Right atrium auricular region (tissue), 2 donors: ENCODE measurements at places on chromosomes 2 and 18. TPM values are rescaled to one million over a fixed set of nuclear protein-coding genes. Genes with fewer than 3 reads are reported as not detected.
A peak's percentile ranks its signal among the peaks of the same experiment; 100 is the strongest.

DNA sequence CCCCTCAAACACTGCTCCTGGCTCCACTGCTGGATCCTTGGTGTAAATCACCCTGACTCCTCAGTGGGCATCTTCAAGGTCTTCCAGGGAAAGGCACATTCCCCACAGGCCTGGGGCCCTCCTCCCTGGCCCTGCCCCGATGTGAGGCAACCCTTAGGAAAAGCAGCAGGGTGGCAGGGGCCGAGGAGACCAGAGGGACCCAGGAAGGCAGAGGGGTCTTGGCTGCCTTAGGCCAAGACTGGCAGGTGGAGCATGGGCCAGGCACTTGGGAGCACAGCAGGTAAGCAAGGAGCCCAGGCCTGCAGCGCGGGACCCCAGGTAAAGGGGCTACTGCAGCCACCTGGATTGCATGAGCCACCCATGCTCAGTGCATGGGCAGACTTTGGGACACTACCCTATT is 96.9 kb downstream of the GYPC start:
- peak; percentile 40 for DNase-seq

GRCh38 chr2:123840016-123840415 is 185.1 kb upstream of the CNTNAP5 start:
- DNase-seq: no peak

DNA sequence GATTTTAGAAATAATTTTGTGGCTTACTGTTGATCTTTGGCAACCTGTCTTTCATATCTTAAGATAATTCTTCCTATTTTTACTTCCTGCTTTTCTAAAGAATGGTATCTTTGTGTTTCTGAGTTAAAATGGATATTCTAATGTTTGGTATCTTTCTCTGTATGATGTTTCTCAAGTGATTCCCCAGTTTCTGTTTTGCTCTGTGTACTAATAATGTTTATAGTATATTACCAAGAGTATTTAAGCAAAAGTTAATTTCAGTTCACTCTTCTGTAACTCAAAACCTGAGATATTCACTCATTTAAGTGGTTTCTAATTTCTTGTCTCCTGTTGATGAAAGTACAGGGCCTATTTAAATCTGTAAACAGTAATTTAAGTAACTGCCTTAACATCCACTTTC is 58.3 kb downstream of the CCDC150 start:
- DNase-seq: no peak

GRCh38 chr18:26482569-26482968 is 65.8 kb downstream of the KCTD1 start:
- DNase-seq: peak; percentile 43

GRCh38 chr2:68390586-68390985 is 25.5 kb downstream of the PLEK start:
- DNase-seq: no peak

DNA sequence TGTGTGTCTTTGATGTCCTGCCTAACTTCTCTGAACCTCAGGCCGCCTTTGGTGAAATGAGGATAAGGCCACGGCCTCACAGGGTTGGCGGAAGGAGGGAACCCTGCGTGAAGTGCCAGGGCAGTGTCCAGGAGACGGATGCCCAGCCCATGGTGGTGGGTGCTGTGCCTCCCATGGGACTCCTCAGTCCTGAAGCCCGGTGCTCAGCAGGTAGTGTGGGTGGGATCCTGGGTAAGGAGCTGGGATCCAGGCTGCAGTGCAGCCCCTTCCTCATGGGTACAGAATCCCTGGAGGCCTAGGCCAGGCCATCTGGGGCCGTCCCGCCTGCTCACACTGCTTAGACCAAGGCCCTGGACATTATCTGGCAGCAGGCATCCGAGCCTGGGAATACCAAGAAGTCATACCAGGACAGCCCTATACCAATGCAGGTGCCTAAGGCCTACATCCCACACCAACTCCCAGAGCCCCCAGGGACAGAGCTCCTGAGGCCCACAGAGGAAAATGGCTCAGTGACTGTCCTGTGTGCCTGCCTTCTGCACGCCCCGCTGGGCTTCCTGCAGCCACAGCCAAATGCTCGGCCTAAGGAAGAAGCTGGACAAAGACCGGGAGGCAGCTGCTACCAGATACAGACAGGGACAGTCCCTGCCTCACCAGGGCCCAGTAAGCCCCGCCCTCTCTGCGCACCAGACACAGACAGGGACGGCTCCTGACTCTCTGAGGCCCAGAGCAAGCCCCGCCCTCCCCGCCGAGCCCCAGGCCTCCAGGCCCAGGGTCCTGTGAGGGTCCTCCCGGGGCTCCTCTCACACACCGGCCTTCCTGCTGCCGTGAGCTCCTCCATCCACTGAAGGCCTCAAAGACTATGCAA is 78.0 kb downstream of the NDUFA10 start:
- no peak for DNase-seq

DNA sequence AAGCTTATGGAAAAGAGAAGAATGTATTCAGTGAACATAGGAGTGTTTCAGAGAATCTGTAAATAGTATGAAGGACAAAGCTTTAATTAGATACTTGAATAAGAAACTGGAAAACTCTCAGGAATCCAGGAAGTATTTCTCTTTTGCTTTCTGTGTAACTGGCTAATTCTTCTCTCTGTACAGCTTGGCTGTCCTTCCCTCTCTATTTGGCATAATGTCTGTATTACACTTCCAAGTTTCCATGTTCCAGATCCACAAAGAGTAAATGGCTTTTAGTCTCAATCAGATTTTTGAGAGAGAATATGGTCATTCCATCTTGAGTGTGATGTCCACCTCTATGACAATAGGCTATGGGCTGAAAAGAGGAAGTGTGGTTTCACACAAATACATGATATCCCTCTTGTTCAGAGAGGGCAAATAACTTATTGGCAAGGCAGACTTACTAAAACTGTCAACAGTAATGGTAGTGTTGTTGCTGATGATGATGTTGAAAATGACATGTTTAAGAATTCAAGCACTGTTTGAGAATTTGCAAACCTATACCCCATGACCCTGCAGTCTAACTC is 129.2 kb upstream of the ERBB4 start:
- no peak for DNase-seq

GRCh38 chr18:56723068-56723467 is 71.9 kb downstream of the WDR7 start:
- no peak for DNase-seq

DNA sequence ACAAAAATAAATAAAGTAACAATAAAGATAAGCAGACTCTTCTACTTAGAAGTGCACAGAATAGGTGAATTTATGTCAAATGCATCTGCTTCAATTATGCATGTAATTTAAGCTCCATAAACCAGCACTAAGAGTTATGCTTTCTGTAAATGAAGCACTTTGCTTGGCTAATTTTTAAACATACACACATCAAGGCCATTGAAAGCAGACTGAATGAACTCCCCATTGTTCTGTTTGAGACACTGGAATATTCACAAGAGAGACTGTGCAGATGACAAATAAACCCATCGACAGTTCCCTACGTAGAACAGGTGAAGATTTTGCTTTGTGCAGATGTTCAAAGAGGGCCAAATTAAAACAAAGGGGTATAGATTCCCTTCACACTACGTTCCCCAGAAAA is 133.4 kb downstream of the PID1 start:
- DNase-seq: no peak

DNA sequence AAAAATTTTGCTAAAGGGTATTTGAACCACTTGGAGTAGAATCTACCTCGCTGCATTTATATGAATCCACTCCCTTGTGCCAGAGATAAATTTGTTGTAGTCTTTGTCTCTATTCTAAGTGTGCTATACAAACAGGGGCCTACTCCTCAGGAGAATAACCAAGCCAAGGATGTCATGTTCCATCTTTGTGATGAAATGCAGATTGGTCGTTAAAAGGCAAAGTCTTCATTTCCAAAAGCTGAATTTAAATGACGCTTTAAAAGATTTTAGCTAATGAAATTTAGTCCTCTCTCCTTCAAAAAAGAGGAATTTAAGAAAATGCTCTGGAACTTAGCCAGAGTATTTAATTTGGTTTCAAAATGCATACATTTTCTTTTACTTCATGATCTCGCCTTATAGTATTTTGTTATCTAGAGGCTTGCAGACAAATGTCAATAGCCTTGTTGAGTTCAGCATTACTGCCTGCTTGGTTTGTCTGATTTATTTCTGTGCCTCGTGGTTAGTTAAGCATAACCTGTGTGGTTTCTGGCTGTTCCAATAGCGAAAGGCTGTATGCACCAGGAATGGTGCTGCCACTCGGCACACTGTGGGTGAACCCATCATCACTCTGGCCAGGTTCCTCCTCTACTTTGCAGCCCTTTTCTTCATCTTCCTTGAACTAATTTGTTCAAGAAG is 417.6 kb downstream of the ZNF521 start:
- DNase-seq: no peak

- no peak for DNase-seq
Observed at GRCh38 chr2:220748875-220749479, 823.1 kb downstream of the EPHA4 start.

DNA sequence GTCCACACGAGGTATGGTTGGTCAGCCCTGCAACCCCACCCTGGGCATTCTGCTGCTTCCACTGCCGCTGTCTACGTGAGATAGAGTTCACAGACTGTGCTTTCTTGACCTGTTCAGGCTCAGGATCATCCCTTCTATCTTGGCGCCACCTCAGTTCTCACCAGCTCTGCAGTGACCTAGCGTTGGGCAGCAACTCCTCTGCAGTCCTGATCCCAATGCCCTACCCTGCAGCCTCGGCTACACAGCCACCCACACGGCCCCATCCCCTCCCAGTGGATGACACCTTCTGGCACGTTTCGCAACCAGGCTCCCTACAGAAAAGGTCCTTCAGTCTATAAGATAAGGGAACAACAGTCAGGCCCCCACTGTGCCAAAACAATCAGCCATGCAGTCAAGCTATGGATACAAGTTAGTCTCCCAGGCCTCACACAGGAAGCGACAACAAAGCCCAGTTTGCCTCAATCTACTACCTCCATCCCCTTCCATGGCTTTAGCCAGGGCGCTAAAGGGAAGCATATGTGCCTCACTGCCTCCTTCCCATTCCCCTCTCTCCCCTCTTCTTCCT is 317.9 kb upstream of the PKDCC start:
- DNase-seq: no peak

DNA sequence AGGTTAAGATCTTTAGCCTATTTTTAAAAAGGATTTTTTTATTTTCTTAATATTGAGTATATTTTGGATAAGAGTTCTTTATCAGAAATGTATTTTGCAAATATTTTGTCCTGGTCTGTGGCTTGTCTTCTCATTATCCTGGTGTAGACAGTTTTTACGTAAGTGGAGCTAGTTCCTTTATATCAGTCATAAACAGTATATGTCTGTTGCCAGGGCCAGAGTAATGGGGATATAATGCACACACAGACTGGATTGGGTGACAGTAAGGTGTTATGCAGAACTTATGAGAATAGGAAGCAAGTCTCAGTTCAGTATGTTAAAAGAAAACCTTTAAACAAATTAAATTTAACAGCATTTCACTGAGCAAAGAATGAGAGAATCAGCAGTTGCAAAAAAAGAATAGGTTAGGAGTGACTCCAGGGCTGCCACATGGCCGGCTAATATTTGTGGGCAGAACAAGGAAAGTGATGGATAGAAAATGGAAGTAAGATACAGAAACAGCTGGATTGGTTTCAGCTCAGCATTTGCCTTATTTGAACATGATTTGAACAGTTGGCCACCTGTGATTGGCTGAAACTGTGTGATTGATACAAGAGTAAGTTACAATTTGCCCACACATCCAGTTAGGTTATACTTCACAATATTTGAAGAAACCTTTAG is 61.1 kb upstream of the ZNG1B start:
- no peak for DNase-seq

DNA sequence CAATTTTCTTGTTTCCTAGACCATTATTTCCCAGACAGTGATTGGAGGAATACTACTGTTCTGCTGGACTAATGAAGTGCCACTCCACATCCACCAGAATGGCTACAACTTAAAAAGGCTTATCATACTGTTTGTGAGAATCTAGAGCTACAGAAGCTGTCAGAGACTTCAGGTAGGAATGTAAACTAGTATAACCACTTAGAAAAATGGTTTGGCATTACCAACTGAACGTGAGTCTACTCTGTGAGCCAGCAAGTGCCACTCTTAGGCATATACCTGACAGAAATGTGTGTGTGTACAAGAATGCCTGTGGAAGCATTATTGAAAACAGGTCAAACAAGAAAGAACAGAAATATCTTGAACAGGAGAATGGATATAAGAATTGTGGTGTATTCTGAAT is 4.2 kb upstream of the SCN3A start:
- DNase-seq: no peak

GRCh38 chr18:7338846-7339245 is 108.0 kb downstream of the LRRC30 start:
- DNase-seq: no peak

GRCh38 chr2:210963386-210963785 is 407.0 kb downstream of the CPS1 start:
- no peak for DNase-seq

GRCh38 chr2:11988691-11989353 is 242.4 kb downstream of the LPIN1 start:
- DNase-seq: no peak

- DNase-seq: no peak
Observed at GRCh38 chr2:24513281-24514071, 22.4 kb downstream of the NCOA1 start.

GRCh38 chr2:46073540-46074046 is 223.6 kb upstream of the EPAS1 start:
- no peak for DNase-seq

DNA sequence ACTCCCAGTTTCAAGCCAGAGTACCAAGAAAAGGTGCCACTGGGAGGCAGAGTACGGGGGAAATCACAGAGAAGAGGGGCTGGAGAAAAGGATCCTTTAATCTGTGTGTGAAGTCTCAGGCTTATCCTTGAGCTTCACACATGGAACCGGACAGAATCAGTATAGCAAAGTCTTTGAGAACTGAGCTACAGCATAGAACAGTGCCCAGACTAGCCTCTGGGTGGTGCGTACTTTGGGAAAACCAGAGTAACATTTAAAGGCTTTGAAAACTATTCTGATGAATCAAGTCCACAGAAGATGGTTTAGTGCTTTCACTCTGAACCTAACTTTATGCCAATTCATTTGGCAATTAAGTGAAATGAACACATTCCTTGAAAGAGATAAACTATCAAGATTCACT is 83.1 kb downstream of the BABAM2 start:
- no peak for DNase-seq

- DNase-seq: no peak
Observed at GRCh38 chr18:63149302-63149587, 170.3 kb downstream of the BCL2 start.

The MARCHF4 gene
- 0.08 TPM for total RNA-seq

The SLC9A4 gene
- total RNA-seq: not detected

The UGT1A9 gene
- total RNA-seq: not detected

The PCARE gene
- total RNA-seq: 2.2 TPM

The CAPN13 gene
- total RNA-seq: not detected

The ASIC4 gene
- not detected for total RNA-seq

The KIF3C gene
- total RNA-seq: 3.3 TPM

The RPRM gene
- total RNA-seq: 2.8 TPM

The WDR33 gene
- total RNA-seq: 16.8 TPM

The LYPD1 gene
- total RNA-seq: not detected

The DNAJC5G gene
- 0.94 TPM for total RNA-seq
